ENCODE measurements at places on chromosomes 7 and 10.

- DNase-seq: no peak
These were observed 50.0 kb downstream of the VWA2 start for GRCh38 chr10:114289096-114289436.

GRCh38 chr7:27930910-27931476 lies 191.0 kb downstream of the TAX1BP1 start:
- no peak for DNase-seq

DNA sequence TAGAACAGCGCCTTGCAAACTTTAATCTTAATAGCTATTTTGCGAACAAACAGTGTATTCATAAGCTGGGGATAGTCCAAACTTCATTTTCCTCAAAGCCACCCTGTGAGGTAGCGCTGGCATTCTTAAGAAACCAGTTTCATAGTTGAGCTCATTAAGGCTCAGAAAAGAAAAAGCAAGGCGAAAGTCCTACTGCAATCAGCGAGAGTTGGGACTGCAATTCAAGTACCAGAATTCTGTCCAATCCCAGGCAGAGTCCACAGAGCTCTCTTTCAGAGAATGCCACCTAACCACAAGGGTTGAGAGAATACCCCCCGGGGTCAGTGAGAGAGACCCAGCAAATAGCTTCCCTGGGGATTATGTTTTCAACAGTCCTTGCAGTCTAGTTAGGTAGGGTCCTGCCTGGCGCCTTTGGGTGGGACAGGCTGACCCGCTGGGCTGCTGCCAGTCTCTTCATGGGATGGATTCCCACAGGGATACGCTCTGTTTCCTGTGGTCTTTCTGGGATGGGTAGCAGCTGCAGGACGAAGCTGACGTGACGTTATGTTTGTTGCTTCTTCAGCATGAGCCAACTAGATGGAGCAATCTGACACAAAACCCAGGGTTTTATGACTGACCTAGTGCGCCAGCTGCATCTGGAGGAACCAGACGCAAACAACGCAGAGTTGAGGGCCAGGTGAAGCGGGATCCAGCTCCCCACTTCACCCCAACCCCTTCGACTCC lies 16.0 kb downstream of the BMPER start:
- no peak for DNase-seq

DNA sequence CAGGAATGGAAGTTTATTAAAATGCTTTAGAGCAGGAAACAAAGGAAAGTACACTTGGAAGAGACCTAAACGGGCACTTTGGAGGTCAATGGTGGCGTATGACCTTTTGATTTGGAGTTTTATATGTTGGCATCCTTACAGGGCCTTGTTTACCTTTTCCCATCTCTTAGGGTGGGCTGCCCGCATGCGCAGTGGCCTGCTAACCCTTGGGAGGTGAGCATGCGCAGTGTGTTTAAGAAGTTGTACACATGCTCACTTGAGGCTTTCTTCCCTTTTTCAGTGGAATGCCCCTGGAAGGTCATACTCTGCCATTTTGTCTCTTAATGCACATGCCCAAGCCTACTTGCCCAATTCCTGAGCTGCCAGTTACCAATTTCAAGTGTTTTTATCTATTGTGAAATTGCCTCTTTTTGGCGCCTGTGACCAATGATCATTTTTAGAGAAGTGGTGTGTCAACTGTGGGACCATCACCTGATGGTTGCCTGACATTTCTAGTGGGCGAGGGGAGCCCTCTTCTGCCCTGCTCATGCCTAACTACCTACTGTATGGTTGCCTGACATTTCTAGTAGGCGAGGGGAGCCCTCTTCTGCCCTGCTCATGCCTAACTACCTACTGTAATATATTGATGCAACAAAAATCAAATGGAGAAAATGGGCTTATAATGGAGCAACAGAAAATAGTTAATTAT lies 138.0 kb downstream of the PPP1R9A start:
- peak; percentile 21 for DNase-seq

GRCh38 chr7:133401225-133401624 lies 148.3 kb downstream of the EXOC4 start:
- no peak for DNase-seq

DNA sequence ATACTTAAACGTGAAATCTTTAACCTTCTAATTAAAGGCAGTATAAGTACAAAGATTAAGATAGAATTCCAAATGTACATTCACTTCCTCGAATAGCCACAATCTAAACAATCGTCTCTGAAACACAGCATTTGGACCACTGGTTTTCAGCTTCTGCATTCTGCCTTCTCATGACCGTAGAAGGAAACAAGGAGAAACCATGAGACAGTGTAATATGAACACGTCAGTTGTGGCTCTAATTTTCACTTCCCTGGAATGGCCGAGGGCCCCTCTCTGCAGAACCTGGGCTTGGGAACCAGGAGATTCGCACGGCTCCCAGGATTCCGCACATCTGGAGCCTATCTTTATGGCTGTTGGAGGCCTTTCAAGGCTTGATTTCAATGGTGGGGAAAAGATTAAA lies 189.3 kb downstream of the KLF6 start:
- no peak for DNase-seq

GRCh38 chr10:74111799-74112198 lies 38.8 kb downstream of the AP3M1 start:
- no peak for DNase-seq

All from fibroblast of pulmonary artery (primary cell).